HFFc6 (cell line): ENCODE measurements at places on chromosomes 4 and X. TPM values are rescaled to one million over a fixed set of nuclear protein-coding genes. Genes with fewer than 3 reads are reported as not detected.

DNA sequence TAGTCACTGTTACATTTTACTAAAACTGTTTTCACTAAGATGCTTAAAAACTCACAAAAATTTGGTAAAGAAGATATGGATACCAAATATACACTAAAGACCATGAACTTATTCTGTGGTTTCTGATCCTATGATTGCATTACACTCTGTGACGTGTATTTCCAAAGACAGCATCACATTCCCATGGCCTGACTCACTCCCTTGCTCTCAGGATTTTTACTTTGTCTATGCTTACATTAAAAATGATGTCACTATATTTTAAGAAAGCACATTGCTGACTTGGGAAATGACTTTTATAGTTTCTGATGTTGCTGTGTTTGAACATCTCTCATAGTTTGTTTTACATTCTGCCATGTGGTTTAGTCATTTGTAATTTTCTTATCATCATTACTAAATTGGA, 327.9 kb upstream of the MAGEB18 start:
- DNase-seq = no peak

The CHST7 gene
- 16.6 to 18.2 TPM (median 17.4 TPM) in 3 replicates for total RNA-seq

The GPR34 gene
- total RNA-seq = not detected in 2 replicates

The PPBP gene
- total RNA-seq = not detected in 3 replicates

- DNase-seq = no peak
Measured at GRCh38 chrX:69565247-69565815, 50.6 kb upstream of the EDA start.

The PCDH11X gene
- total RNA-seq = not detected in 3 replicates

GRCh38 chr4:126583509-126583908, 1049.2 kb upstream of the INTU start:
- DNase-seq = peak; percentile 3

The EXOSC9 gene
- total RNA-seq = 30.2 to 51.2 TPM (median 40.3 TPM) in 3 replicates

DNA sequence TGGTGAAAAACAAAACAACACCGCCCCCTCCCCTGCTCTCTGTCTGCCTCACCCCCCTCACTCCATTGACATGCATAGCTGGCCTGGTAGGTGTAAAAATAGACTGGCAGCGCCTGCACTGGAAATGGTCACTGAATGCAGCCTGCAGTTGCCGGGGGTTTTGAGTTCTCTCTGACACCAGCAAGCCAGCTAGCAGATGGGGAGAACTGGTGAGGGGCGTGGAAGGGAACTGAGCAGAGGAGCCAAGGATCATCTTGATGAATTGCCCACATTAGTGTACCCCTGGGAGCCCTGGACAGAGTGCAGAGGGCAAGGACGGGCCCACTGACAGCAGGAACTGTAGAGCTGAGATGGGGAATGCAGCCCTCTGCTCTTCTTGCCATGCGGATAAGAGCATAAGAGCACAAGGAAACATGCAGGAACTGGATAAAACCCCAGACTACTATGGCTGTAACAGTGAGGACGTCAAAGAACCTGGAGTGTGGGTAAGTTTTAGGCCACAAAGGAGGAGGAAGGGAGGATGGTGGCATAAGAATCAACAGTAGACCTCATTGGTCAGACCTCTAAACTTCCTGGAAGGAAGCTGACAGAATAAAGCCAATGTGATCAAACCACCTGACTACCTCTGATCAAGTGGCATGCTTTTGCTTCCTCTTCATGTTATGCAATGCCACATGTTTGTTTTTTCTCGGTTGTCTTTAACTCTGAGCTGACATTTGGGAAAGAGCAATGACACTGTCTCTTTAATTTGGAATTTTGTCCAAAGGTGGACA, 96.3 kb downstream of the ANK2 start:
- no peak for DNase-seq

GRCh38 chr4:97994765-97995465, 148.4 kb downstream of the STPG2 start:
- DNase-seq = no peak
